ENCODE measurements at places on chromosomes 4 and X. TPM values are rescaled to one million over a fixed set of nuclear protein-coding genes. Genes with fewer than 3 reads are reported as not detected.

DNA sequence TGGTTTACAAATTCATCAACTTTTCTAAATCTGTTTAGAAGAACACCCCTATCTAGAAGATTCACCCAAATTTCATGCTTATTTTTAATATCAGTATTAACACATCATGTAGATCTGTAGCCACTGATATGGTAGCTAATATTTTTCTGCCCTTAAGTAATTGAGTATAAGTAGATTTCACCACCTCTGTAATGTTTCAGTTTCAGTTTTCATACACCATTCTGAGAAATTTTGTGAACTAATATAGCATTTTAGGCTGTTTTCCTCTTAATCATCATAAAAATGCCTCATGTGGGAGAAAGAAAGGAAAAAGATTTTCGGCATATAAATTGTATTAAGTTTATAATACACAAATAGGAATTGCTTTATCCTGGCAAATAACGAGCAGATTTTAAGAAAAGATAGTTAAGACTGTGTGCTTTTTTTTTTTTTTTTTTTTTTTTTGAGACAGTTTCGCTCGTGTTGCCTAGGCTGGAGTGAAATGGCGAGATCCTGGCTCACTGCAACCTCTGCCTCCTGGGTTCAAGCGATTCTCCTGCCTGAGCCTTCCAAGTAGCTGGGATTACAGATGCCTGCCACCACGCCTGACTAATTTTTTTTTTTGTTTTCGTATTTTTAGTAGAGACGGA is 21.4 kb upstream of the RBPJ start:
- DNase-seq = no peak

Gene DCAF8L2
- total RNA-seq = not detected

DNA sequence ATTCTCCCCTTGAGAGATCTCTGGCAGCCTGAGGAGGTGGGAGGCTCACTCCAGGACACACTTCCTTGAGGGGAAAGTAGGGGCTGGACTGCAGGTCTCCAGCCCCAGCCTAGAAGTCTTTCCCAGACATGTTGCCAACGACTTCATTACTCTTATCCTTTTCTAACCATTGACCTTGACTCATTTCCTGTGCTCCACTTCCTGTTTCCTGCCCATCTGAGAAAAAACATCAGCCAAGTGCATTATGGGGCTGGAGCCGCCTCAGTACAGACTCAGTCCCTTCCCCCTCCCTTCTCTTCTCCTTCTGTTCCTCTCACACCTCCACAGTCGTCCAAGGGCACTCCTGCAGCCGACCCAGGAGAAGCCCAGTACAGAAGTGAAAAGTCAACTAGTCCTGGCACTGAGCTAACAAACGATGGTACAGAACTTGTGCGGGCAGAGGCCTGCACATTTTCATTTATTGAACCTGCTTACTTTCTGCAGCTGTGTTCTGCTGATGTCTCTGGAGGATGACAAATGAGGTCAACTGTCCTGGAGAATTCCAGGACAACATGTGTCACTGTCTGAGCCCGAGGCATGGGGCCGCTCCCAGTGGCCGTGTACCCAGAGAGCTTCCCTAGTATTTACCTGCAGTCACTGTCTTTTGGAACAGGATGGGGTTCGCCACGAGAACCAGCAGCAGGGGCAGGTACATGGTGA is 20.1 kb downstream of the GPR143 start:
- DNase-seq = no peak

DNA sequence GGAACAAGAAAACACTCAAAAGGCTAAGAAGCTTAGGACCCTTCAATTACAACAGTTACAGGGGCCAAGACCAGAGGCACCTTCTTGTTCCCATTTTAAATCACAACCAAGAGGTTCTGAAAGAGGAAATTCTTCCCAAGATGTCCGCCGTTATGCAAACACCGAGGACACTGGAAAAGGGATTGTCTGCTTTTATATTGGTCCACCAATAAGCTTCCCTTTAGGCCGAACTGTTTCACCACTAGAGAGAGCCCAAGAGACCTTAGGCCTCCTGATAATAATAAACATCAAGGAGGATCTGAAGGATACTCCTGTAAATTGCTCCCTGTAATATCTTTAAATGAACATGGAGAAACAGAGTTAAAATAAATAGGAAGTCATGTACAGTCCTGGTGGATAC is 92.6 kb upstream of the NLRP2B start:
- DNase-seq = no peak

GRCh38 chr4:77310931-77311330 is 153.9 kb downstream of the CCNG2 start:
- DNase-seq = no peak

- DNase-seq = no peak
These were observed 286.5 kb upstream of the ADGRL3 start for GRCh38 chr4:60913671-60914070.

GRCh38 chr4:120481756-120482155 is 415.1 kb upstream of the MAD2L1 start:
- DNase-seq = no peak

Gene MND1
- total RNA-seq = not detected

Gene FTSJ1
- 34.3 TPM for total RNA-seq

GRCh38 chr4:22398671-22399070 is 117.2 kb downstream of the ADGRA3 start:
- DNase-seq = no peak

Gene NUP54
- total RNA-seq = 26.7 TPM

Gene ADGRG4
- total RNA-seq = not detected

Gene ETNPPL
- 11.5 TPM for total RNA-seq

Gene GLOD5
- not detected for total RNA-seq

- DNase-seq = no peak
These were observed 83.6 kb downstream of the GATB start for GRCh38 chr4:151677193-151677592.

DNA sequence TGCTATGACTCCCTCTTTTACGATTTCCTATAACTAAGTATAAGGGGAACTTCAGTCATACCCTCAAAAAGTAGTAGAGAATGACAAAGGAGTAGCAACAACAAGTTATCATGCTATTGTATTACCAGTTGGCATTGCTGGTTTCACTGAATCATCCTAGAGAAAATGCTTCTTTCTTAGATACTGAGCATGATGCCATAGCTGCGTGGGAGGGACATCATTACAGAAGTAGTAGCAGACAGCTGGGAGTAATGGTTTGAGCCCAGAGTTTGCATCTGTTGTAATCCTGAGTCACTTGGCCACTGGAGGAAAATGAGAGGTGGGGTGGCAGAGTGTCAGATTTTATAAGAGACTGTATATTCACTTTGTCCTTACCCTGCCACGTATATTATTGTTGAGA is 38.6 kb downstream of the MTMR1 start:
- no peak for DNase-seq

Gene LRBA
- 35.1 TPM for total RNA-seq

DNA sequence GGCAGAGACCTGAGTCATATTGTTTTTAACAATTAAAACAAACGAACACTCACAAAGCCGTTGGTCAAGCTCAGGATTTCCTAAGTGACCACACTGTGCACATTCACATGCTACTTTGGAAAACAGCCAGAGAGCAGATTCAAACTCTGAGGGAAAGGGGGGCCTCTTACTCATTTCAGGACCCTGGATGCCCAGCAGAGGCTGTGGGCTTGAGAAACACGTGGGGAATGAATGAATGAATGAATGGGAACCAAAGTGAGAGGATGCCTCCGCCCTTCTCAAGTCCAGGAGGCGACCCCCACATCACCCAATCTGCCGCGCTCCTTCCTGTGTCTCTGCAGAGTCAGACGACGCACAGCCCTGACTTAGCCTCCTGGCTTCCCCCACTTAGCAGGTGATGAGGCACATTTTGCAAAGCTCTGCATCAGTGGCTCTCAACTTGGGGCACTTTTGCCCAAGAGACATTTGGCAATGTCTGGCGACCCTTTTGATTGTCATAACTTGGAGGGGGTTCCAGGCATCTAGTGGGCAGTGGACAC is 76.0 kb downstream of the ABLIM2 start:
- no peak for DNase-seq

- DNase-seq = no peak
These were observed 438.1 kb downstream of the GBA3 start for GRCh38 chr4:23130845-23131244.

Gene ASB11
- 91.2 TPM for total RNA-seq

Gene EDA2R
- total RNA-seq = 1.8 TPM

Gene AVPR2
- 3.0 TPM for total RNA-seq

DNA sequence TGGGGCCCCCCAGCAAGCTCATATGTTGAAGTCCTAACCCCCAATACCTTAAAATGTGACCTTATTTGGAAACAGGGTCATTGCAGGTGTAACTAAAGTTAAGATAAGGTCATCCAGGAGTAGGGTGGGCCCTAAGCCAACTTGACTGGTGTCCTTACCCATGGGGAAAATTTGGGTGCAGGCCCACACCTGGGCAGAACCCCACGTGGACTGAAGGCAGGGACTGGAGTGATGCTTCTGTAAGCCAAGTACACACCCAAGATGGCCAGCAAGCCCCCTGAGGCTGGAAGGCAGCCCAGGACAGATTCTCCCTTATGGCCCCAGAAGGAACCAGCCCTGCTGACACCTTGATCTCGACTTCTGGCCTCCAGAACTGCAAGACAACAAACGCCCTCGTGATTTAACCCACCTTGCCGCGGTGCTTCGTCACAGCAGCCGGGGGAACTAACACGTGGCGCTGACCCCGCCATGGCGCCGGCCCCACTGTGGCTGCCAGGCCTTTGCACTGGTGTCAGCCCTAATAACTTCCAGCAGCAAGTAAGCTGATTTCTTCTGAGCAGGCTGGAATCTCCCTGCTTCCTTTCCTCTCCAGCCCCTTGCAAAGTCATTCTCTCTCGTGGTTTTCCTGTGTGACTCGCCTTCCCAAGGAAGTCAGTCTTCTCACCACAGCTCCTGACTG is 23.2 kb upstream of the MXD4 start:
- peak; percentile 37 for DNase-seq

Gene H2BW2
- total RNA-seq = not detected

Gene IL21
- total RNA-seq = not detected

DNA sequence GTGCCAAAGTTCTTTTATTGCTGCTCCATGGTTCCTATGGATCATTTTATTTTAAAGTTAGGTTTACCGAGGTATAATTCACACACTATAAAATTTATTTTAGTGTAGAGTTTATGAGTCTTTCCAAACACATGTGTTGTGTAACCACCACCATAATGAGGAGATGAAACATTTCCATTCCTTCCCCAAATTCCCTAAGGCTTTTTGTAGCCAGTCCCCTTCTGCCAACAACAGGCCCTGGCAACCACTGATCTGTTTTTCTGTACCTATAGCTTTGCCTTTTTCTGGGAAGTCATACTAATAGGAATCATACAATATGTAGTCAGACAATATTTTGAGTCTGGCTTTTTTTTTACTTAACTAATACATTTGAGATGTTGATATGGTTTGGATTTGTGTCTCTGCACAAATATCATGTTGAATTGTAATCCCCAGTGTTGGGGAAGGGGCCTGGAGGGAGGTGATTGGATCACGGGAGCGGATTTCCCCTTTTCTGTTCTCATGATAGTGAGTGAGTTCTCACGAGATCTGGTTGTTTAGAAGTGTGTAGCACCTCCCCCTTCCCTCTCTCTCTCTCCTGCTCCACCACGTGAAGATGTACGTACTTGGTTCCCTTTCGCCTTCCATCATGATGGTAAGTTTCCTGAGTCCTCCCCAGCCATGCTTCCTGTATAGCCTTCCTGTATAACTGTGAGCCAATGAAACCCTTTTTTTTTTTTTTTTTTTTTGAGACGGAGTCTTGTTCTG is 59.6 kb upstream of the DHX15 start:
- no peak for DNase-seq

Gene TAF7L
- not detected for total RNA-seq

DNA sequence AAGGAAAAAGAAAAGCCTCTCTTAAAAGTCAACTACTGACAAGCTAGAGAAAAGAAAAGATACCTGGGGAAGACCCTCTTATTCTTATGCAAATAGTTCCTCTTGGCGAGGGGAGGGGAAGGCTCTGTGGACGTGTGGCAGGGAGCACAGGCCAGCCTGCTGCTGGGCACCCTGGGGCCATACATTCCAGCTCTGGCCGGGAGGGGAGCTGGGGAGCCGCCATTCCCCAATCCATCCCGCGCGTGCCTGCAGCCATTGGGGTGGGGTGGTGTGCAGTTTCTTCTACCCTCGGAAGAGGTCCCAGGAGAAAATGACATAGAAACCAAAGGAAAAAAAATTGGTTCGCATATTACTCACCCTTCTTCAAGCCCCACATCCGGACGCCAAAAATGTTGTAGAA is 1496.4 kb downstream of the RPA4 start:
- DNase-seq = no peak

DNA sequence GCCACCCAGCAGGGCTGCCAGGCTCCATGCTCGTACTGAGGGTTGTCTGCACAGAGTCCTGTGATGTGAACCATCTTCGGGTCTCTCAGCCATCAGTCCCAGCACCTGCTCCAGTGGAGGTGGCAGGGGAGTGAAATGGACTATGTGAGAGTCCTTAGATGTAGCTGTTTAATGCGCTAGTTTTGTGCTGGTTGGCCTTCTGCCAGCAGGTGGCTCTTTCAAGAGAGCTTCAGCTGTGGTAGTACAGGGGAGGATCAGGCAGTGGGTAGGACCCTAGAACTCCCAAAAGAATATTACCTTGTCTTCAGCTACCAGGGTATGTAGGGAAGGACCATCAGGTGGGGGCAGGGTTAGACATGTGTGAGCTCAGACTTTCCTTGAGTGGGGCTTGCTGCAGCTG is 1066.0 kb downstream of the GLUD2 start:
- DNase-seq = no peak

DNA sequence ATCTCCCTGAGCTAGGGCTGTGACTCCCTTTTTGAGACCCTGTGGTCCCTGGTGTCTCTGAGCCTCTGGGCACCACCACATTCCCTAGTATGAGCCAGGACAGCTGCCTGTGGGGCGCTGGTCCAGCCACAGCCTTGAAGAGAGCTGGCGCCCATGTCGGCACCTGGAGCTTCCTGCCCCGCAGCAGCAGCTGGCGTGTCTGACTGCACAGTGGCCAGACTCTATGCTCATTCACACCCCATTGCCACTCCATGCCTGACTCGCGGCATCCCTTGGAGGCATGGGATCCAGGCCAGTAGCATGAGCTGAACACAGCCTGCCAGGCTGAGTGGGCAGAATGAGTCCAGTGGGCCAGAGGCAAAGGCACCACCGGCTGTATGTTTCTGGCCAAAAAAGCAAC is 8.3 kb upstream of the SPP1 start:
- no peak for DNase-seq

Gene ARHGAP36
- not detected for total RNA-seq

Gene CCDC160
- not detected for total RNA-seq

Gene DIPK2B
- 39.4 TPM for total RNA-seq

- no peak for DNase-seq
These were observed 105.5 kb downstream of the HDAC8 start for GRCh38 chrX:72467135-72467534.

DNA sequence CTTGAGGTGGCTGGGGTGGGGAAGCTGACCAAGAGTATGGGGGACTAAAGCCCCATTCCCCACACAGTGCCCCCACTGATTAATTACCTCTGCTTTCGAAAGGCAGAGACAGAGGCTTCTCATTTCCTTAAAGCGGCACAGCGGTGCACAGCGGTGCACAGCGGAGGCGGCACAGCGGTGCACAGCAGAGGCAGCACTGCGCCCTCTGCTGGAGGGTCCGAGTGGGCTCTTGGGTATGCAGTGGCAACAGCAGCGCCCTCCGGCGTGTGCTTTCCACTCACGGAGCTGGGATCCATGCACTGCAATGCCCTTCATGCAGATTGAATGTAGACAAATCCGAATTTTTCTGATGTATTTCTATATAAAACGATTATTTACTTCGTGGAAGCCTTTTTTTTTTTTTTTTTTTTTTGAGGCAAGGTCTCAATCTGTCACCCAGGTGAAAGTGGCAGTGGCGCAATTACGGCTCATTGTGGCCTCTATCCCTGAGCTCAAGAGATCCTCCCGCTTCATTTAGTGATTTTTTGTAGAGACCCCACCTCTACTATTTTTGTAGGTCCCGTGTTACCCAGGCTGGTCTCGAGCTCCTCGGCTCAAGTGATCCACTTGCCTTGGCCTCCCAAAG is 19.7 kb upstream of the PRPS2 start:
- peak; percentile 71 for DNase-seq

GRCh38 chr4:108119199-108119800 is 49.4 kb downstream of the LEF1 start:
- DNase-seq = no peak

Measured in heart left ventricle (tissue), 16 donors.